ENCODE measurements at places on chromosomes 1 and 21.

GRCh38 chr1:112815376-112815775, 100.2 kb upstream of the PPM1J start:
- DNase-seq = no peak

- DNase-seq = no peak
Measured at GRCh38 chr1:201399352-201400126, 415 bp upstream of the LAD1 start.

GRCh38 chr1:206456577-206457370, 13.5 kb upstream of the IKBKE start:
- no peak for DNase-seq

DNA sequence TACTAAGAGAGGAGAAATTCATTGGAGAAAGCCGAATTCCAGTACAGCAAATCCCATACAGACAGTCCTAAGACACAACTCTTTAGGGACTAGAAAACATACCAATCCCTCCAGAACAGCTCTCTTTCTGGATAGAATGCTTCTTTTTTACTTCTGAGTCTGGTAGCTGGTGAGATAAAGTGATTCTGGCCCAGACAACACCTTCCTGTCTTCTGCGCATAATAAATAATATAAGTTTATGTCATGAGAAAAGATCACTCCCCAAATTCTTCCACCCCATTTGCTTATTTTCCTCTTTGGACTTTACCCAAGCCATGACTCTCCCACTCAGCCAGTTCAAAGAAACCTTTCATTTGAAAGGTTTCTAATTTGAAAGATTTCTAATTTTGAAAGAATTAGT, 98.4 kb downstream of the EDEM3 start:
- no peak for DNase-seq

DNA sequence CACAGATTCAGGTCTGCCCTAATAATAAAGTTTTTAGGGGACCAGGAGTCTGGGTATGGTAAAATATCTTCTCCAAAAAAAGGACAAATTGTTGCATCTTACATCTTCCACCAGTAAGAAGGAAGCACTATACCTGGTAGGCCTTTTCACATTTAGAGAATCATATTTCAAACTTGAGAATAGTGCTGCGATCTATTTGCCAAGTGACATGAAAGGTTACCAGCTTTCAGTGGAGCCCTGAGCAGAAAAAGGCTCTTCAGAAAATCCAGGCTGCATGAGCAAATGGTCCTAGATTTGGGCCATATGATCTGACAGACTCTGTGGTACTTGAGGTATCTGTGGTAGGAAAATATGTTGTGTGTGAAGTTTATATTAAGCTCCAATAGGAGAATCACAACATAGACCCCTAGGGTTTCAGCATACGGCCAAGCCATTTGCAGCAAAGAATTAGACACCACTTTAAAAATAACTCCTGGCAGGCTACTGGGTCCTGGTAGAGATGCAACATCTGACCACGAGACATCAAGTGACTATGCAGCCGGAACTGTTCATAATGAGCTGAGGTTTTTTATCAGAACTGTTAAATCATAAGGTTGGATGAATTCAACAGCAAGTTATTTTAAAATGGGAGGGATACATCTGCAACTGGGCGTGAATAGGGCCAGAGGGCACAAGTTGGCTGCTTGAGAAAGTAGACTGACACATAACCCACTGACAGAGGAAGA, 38.6 kb upstream of the CCDC190 start:
- DNase-seq = no peak

DNA sequence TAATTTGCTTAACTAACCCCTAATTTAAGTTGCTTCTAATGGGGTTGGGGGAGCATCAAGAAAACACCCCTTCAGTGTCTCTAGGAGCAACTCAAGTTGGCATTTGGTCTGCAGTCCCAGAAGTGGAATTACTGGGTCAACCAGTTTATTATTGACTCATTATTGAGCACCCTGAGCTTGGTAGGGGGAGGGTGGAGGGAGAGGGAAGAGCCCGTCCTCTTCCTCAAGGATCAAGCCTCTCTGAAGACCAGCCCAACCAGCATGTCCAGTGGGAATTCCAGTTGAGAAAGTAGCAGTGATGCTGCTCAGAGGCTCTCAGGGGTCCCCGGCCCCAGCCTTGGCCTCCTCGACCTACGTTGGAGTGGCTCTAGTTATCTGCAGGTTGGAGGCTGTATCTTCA, 2.1 kb upstream of the PLA2G2F start:
- no peak for DNase-seq

DNA sequence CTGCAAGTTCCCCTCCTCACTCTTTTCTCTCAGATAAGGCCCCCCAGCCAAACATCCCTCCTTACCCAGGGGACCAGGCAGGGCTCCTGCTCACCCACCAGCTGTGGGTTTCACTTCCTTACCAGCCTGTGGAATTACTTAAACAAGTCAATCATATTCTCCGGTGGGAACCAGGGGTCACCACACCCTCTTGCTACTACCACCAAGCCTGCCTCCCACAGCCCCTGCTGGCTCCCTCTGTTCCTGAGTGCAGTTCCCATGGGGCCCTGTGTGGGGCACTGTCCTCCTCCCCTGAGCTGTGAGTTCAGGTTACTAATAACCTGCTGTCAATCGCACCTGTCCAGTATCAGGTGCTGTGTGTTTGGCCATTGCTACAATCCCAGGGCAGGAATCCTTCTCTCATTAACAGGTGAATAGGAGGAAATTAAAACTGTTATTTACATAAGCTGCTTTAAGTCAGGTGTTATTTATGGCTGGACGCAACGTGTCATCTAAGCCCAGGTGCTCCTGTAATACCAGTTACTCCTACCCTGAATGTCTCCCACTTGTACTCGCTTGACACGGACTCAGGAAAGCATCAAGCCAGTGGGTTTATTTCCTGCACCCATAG, 53.1 kb upstream of the LBR start:
- no peak for DNase-seq

- DNase-seq = no peak
Measured at GRCh38 chr1:48767975-48768510, 8.6 kb downstream of the BEND5 start.

- no peak for DNase-seq
Measured at GRCh38 chr1:89519779-89520358, 4.8 kb upstream of the LRRC8B start.

GRCh38 chr1:167707942-167708341, 13.8 kb upstream of the MPZL1 start:
- DNase-seq = no peak

- peak; percentile 74 for DNase-seq
Measured at GRCh38 chr1:1434131-1434823, 1.2 kb upstream of the VWA1 start.

Measured in pons (tissue), 1 donor.